ENCODE measurements at places on chromosomes 4 and X. TPM values are rescaled to one million over a fixed set of nuclear protein-coding genes. Genes with fewer than 3 reads are reported as not detected.

CXCL11 gene
- total RNA-seq = not detected

ARR3 gene
- total RNA-seq = not detected

TSPAN7 gene
- 1.5 TPM for total RNA-seq

BMP3 gene
- not detected for total RNA-seq

HHIP gene
- total RNA-seq = 27.4 TPM

SPANXN3 gene
- total RNA-seq = not detected

AMBN gene
- total RNA-seq = not detected
